ENCODE measurements at places on chromosomes 16 and 17.
A peak's percentile ranks its signal among the peaks of the same experiment; 100 is the strongest.

DNA sequence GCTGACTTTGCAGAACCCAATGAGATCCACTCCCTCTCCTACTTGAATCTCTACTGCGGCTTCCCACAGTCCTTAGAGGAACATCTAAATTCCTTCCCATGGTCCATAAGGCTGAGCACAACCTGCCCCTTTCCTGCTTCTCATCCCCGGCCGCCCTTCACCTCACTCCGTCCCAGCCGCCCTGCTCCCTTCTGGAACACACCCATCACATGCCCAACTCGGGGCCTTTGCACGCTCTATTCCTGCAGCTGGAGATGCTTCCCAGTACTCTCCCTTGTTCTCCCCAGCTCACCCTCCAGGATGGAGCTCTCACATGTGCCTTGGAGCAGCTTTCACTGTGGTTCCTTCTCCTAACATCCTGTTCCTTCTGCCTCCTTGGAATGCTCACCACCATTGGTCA lies 23.6 kb downstream of the NKD1 start:
- DNase-seq, result no peak

GRCh38 chr17:72631949-72632684 lies 460.4 kb downstream of the SLC39A11 start:
- DNase-seq, result peak; percentile 29

DNA sequence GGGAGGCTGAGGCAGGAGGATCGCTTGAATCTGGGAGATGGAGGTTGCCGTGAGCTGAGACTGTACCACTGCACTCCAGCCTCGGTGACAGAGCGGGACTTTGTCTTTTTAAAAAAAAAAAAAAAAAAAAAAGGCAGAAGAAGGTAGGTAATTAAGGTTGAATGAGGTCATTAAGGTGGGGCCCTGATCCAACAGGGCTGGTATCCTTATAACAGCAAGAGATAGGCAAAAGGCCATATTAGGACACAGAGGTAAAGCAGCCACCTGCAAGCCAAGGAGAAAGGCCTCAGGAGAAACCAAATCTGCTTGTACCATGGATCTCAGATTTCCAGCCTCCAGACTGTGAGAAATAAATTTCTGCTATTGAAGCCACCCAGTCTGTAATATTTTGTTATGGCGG lies 60.3 kb downstream of the SPAG9 start:
- no peak for DNase-seq

GRCh38 chr17:564526-565065 lies 150.0 kb downstream of the VPS53 start:
- no peak for DNase-seq

DNA sequence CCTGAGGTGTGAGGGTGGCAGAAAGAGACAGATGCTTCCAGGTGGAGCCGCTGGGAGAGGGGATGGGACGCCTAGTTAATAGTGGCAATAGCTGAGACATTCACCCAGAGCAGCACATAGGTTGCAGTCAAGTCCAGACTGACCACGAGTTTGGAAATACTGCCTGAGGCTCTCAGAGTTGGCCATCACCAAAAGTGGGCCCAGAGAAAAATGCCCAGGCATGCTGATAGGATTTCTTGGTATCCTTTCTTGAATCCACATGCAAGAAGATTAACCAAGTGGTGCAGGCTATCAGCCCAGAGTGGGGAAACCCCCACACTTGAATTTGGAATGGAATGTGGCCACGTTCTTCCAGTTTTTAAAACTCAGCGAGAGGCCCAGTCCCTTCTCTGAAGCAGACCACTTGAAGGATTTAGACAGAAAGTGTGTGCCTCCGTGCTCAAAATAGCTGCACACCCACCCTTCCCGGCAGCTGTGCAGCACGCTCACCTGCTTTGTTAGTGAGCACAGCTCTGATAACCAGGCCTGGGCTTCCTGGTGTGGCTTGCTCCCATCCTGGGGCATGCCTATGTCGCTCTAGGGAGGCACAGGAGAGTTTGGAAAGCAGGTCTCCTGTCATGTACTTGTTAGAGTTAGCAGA lies 35.7 kb downstream of the PLD6 start:
- DNase-seq, result no peak

GRCh38 chr17:65071861-65072260 lies 15.3 kb upstream of the GNA13 start:
- no peak for DNase-seq

DNA sequence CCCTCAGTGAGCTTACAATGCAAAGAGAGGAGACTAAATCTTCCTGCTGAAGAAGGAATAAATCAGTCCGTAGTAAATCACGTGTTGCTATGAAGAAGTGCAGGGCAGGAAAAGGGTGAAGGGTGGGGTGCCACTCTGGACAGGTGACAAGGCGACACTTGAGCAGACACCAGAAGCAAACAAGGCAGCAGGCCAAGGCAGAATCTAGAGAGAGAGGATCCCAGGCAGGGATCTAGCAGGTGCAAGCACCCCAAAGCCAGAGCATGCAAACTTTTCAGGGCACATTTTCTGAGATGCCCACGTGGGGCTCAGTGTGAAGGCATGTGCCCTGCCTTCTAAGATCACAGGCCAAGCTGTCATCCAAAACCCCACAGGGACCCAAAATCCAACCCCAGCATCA lies 193.3 kb downstream of the ZNF423 start:
- no peak for DNase-seq
